ENCODE measurements at places on chromosomes 2 and 18.

DNA sequence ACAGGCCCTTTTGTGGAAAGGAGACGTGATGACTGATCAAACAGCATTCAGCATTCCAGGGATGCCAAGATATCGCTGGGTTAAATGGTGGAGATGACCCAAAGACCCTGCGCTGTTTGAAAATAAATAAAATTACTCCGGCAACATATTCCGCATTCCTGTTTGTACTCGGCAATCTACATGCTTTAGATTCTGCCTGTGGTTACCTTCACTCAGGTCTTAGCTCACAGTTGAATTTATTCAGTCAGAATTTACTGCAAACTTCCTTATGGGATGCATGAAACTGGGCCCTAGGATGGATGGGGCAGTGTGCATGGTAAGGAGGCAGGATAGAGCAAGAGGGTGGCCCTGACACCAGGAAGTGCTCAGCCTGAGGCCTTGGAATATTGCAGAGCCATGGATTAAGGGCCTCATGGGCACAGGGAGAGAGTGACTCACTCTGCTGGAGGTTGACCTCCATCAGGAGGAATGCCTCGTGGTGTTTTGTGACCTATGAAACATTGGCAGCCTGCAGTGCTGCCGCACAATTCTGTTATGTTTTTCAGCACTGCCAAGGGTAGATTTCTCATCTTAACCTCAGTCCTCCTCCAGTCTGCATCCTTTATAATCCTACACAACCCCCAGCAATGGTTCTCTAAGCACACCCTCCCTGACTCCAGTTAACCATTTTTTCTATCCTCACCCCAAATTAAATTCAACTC is 321.4 kb downstream of the IRS1 start:
- DNase-seq = no peak

GRCh38 chr2:101501443-101501842 is 26.5 kb upstream of the RFX8 start:
- no peak for DNase-seq

DNA sequence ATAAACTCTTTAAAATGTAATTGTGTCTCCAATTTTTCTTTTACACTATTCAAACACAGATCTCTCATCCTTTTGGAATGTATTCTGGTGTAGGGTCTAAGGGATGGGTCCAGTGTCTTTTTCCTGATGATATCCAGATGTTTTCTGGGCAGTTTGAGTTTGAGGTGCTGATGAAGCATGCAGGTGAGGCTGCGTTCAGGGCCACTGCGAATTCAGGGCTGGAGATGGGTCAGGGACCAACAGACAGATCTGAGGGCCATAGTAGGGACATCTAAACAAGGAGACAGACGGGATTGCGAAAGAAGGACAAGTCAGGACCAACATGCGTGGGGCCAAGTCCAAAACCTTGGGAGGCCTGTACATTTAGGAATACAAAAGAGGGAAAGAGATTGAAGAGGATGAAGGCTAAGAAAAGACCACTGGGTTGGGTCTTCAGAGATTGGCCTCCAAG is 70.2 kb downstream of the ACAA2 start:
- DNase-seq = no peak

GRCh38 chr2:208360259-208361076 is 46.1 kb upstream of the PTH2R start:
- no peak for DNase-seq

DNA sequence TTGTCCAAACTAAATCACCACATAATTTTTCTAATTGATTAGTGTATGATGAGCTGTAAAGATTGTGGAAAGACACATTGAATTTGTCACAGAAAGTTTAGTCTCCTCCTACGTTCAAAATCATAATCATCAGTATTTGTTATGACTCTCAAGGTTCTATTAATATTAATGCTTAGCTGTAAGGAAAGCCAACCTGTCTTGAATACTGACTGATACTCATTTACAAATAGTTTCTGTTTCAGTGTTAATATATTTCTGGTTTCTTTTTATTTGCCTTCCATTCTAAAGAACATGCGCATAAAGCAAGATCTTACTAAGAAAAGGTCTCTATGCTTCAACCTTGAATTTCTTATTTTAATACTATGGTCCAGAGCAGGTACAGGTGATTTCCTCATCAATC is 55.1 kb downstream of the CPS1 start:
- DNase-seq = no peak

Measured in NCI-H2081 treated with DMSO at 0.1 percent for 48 hours (cell line).